ENCODE measurements at places on chromosomes 2 and 18.

GRCh38 chr2:144596073-144596871 is 76.4 kb upstream of the ZEB2 start:
- DNase-seq = no peak

- no peak for DNase-seq
Observed at GRCh38 chr2:189506514-189506976, 65.3 kb downstream of the WDR75 start.

DNA sequence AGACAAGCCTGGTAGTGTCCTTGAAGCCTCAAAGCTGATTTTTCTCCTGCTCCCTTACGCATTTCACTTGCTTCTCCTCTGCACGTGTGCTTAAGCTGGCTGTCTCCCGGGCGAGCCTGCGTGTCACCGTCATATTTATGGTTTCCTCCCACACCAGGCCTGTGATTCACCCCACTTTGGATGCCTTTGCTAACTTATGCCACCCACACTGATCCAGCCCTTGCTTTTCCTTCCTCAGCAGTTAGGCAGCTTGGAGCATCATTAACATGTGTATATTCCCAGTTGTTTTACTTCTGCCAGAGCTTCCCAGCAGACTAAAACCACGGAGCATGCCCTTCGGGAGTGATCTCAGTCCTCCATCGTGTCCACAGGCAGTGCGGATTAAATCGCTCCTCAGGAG is 2.2 kb downstream of the ST3GAL5 start:
- DNase-seq = peak; percentile 29

GRCh38 chr2:72953528-72953927 is 36.2 kb downstream of the EMX1 start:
- no peak for DNase-seq

- no peak for DNase-seq
Observed at GRCh38 chr18:48962994-48963561, 12.3 kb upstream of the SMAD7 start.

- no peak for DNase-seq
Observed at GRCh38 chr18:79447703-79448367, 52.1 kb downstream of the NFATC1 start.

GRCh38 chr18:10804126-10804525 is 278.3 kb downstream of the NAPG start:
- no peak for DNase-seq

- DNase-seq = no peak
Observed at GRCh38 chr2:113980946-113981345, 91.1 kb downstream of the ACTR3 start.

- DNase-seq = no peak
Observed at GRCh38 chr2:168119515-168120141, 127.8 kb downstream of the STK39 start.

- DNase-seq = no peak
Observed at GRCh38 chr2:206530727-206531126, 87.4 kb downstream of the ADAM23 start.

- no peak for DNase-seq
Observed at GRCh38 chr2:64538764-64539433, 14.8 kb downstream of the AFTPH start.

DNA sequence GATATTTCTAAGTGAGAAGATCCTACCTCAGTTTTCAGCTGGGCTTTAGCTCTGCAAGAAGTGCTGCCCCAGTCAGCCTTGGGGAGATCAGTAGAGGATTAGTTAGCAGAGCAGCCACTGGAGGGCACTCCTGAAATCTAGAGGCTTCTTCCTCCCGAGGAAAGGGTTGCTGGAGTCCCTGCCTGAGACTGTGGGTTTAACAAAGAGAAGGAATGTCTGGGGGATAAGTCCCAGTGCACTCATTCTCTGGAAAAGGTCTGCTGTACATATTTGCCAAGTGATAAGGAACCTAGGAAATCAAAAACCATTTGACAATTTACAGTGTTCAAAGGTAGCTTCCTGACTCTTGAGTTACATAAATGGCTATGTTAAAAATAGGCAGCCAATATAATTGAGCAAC is 207.2 kb downstream of the SLC8A1 start:
- no peak for DNase-seq

DNA sequence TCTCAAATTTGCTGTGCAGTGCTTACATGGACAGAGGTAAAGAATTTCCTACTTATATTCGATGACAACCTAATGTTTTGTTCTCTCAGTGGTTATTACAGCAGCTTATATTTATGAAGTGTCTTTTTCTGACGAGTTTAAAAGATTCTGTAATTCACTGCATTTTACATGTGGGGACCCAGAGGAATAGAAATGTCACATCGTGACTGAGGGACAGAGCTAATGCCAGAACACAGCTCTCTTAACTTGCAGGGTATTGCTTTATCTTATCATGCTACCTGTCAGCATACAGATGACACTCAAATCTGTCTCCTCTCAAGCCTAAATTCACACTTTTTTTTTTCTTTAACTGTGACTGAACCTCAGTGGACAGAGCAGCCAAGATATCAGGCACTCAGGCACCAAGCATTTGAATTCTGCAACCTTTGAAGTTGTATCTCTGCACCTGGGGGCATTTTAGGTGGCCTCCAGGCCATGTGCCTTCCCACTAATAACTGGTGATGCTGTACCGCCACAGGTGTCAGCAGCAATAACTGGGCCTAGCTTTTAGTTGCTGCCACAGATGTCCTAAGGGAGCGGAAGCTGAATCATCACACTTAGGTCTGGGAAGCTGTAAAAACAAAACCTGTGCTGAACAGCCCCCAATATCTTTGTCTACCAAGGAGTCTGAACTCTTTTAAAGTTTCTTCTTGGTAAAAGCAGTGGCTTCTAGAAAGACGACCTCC is 315.8 kb upstream of the NRP2 start:
- DNase-seq = no peak
